ENCODE measurements at places on chromosomes 2 and 18.

GRCh38 chr2:120767486-120768005 is 31.9 kb downstream of the GLI2 start:
- peak; percentile 6 for DNase-seq

GRCh38 chr18:57916684-57917083 is 113.6 kb upstream of the ATP8B1 start:
- DNase-seq = no peak

DNA sequence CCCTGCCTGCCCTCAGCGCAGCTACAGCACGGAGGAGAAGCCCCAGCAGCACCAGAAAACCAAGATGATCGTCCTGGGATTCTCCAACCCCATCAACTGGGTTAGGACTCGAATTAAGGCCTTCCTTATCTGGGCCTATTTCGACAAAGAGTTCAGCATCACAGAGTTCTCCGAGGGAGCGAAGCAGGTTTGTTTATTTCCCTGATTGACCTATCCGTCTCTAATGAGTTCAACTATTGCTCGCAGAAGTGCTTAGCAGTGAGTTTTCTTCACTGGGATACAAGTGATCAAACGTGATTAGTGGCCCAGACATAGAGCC is 639 bp downstream of the MAIP1 start:
- no peak for DNase-seq

GRCh38 chr2:60500861-60501260 is 52.6 kb downstream of the BCL11A start:
- DNase-seq = no peak

DNA sequence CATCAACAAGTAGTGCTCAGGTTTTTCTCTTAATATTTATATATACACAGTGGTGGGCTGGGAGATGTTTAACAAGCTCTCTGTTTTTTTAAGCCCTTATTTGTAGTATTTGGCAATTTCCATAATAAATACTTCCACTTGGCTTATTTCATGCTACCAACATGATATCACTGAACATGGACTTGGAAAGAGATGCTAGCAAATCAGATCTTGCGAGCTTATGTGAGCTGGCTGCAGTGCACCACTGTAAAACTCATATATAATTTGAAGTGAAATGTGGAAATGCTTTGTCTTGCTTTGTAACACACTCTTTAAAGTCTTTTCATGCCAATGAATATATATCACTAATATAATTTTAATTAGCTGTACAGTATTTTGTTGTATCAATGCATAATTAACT is 155.7 kb downstream of the ALK start:
- DNase-seq = no peak

DNA sequence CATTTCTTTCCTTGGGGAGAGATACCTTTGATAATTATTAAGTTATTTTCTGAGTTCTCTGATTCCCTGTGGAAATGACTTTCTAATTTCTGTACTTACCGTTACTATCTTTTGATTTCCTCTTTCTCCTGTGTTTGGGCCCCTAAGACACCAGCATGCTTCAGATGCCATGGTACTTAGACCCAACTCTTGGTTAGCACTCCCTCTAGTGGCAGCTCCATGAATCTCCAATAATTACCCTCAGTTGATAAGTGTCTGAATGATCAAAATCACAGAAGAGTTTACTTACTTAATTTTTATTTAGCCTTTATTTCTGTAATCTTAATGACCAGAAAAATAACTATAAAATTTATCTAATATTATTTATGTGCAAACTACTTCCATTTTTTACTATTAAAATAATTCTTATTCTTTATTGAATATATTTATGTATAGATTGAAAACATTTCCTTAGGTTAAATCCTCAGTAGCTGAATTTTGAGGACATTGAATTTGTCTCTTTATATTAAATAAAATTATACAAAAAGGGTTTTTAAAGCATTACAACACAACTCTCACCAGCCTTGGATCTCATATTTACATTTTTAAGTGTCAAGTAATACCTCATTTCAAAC is 300.4 kb downstream of the KCNS3 start:
- DNase-seq = no peak
